ENCODE measurements at places on chromosomes 16 and 17. TPM values are rescaled to one million over a fixed set of nuclear protein-coding genes. Genes with fewer than 3 reads are reported as not detected.

MT1F gene
- 36.7 TPM for total RNA-seq

NKD1 gene
- 0.63 TPM for total RNA-seq

TANGO6 gene
- total RNA-seq = 24.4 TPM

KRTAP4-1 gene
- not detected for total RNA-seq

CDH13 gene
- 5.2 TPM for total RNA-seq

GPRC5C gene
- total RNA-seq = 194 TPM

SLC13A2 gene
- total RNA-seq = not detected

NOMO2 gene
- total RNA-seq = 63.2 TPM
